Activated T-helper 1 cell treated with Interleukin-2 at 50 U/mL for 16 hours (primary cell): ENCODE measurements at places on chromosomes 7 and 10.

GRCh38 chr7:27162561-27163287, 2.6 kb downstream of the HOXA9 start:
- no peak for DNase-seq

- DNase-seq = no peak
Observed at GRCh38 chr10:65611592-65611991, 1314.2 kb upstream of the LRRTM3 start.

DNA sequence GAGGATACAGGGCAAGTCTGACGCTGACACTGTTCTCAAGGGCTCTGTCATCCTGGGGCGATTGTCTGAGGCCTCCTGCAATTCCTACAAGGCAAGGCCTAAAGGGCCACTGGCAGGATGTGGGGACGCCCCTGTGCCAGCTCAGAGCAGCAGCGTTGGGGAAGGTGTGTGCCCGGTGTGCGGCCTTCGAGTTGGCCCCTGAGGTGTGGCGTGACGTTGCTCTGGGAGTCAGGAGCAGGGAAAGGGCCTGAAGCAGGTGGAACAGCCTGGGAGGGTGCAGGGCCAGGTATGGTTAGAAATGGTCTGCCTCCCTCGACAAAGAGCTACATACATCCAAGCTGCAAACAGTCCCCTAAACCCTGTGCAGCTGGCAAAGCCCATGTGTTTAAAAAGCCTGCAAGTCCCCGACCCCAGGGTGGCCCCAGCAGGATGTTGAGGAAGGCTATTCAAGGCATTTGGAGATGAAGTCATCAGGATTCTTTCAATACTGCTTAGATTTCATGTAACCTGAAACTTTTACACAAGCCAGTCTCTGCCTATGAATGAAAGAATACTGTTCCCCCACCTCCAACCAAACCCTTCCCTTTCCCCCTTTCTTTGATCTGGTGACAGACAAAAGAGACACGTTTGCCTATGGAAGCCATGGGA, 142.5 kb upstream of the TNS3 start:
- no peak for DNase-seq

DNA sequence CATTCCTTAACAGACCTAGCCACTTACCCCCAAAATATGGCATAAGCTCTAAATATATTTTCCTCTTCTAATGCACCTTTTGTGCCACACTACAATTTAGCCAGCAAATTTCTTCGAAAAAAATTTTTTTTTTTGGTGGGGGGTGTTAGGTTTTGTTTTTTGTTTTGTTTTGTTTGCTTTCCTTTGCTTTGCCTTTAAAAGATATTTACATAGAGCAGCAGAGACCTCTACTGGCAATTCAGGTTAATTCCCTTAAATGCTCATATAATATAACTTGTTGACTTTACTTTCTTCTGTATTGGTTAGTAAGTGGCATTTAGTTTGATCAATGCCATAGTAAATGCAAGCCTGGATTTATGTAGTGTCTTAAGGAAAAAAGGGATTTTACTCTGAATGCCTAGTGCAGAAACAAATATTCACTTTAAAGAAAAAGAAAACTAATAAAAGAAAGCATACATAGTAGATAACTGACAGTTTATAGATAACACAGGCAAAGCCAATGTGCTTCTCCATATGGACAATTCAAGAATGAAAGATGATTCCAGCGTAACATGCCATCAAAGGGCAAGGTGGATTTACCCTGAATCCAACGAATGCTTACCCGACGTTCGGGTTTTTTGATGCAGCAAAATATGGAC, 1250.6 kb downstream of the GATA3 start:
- no peak for DNase-seq

GRCh38 chr10:97632949-97633884, at the start of gene MORN4:
Gene MORN4, minus strand, starts transcription at chr10:97633500. Its CDS starts 13,847 bp downstream, at chr10:97619653.
- peak; percentile 82 for DNase-seq

DNA sequence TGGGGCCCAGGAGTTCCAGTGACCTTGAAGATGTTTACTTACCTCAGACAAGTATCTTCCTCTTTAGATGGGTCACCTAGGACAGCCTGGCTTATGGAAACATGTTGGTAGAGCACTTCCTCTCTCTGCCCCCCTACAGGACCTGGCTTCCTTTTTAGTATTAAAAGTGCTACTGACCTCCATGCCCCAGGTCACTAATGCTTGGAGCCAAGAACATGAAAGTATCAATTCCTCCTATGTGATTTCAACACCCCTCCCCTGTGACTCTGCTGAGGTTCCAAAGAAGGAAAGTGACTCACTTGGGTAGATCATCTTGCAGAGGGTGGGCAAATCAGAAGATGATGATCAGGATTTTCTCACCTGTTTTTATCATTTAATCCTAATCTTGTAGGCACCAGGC, 125.3 kb upstream of the CCDC6 start:
- DNase-seq = no peak

DNA sequence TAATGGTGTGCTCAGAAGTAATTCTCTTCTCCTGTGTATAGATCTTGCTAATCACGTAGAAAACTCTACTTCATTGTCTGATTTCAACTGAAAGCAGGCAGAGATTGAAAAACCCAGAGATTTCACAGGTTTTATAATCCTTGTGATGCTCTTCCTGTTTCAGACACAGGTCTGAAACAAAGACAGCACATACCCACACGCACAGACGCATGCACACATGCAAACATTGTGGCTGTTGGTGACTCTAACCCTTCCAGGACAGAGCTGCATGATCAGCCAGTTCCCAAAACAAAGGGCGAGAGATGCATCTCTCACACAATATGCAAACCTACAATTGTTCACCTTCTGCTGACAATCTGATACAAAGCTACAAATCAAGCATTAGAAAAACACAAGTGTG, 11.1 kb upstream of the TFEC start:
- no peak for DNase-seq
